Activated T-helper 2 cell treated with anti-CD3 and anti-CD28 coated beads, Interferon-gamma antibody, Interleukin-2, Interleukin-4, amounts not matched to agents 10 μg/mL and 5 μg/mL and 100 μg/mL, durations not matched to agents 14 hours and 24 hours and 36 hours (primary cell): ENCODE measurements at places on chromosomes 1 and 21. TPM values are rescaled to one million over a fixed set of nuclear protein-coding genes. Genes with fewer than 3 reads are reported as not detected.

DNA sequence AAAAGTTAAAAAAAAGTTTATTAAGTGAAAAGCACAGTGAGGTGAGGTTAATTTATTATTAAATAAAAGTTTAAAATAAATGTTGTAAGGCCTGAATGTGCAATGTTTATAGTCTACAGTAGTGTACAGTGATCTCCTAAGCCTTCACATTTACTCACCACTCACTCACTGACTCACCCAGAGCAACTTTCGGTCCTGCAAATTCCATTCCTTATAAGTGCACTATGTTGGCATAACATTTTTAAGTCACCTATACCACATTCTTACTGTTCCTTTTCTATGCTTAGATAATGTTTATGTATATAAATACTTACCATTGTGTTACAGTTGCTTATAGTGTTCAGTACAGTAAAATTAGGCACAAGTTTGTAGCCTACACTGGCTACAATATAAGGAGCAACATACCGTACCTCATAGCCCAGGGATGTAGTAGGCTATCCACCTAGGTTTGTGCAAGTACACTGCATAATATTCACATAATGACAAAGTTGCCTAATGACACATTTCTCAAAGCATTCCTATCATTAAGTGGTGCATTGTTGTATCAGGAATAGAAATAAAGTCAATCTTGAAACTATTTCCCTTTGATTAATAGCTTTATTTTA lies 426.5 kb upstream of the BRINP3 start:
- H3K27ac ChIP-seq: no peak overlapping the region
- H3K36me3 ChIP-seq: no peaks in the 10 kb centered on the region
- no peak for DNase-seq
- no peaks in the 10 kb centered on the region for H3K27me3 ChIP-seq

Gene BSDC1
- 48.9 and 54.3 TPM in 2 replicates for total RNA-seq

DNA sequence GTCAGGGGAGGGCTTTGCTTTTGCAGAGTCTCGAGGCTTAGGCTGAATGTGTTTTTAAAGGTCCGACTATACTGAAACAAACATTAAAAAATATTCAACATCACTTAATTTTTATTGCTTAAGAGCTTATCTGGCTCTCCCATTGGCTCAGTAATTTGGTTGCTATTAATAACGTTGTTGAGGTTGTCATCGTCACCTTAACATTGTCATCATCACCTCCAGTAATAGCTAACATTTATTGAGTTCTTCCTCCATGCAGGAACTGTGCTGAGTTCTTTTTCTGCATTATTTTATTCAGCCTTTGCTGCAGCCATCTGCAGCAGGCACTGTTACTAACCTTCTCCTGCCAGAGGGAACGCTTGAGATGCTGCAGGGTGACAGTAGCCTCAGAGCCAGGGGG lies 40.1 kb downstream of the ADARB1 start:
- H3K4me1 ChIP-seq: peaks cover 39% of the 10 kb centered on the region
- no peak for DNase-seq
- no peaks in the 10 kb centered on the region for H3K27me3 ChIP-seq
- H3K27ac ChIP-seq: no peak overlapping the region

Gene ANGPTL7
- not detected in 2 replicates for total RNA-seq

DNA sequence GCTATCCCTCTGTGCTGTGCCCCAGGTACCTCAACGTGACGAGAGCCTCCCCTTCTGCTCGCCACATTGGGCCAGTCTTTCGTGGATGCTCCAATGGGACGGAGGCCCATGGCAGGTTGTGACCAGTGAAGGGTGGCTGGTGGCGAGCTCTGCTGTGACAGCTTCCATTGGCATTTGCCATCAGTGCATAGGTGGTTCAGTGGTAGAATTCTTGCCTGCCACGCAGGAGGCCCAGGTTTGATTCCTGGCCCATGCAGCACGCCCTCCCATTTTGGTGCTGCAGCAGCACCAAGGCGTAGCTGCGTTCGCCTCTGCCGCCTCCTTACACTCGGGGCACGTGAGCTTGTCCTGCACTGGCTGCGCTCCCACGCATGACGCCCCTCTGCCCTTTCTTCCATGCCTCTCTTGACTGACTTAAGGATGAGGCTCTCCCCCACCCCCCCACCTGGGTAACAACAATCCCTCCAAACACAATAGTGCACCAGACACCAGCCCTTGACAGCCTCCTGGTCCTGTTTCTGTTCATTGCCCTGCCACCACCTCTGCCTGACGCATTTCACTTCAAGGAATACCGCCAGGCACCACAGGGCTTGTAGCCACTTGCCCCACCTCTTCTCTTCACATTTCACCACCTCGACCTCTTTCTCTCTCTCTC lies 24.7 kb upstream of the FCGR2A start:
- H3K4me3 ChIP-seq: no peak overlapping the region
- DNase-seq: no peak
- no peaks in the 10 kb centered on the region for H3K4me1 ChIP-seq
- H3K36me3 ChIP-seq: no peaks in the 10 kb centered on the region
- H3K27me3 ChIP-seq: peaks cover 15% of the 10 kb centered on the region
- H3K27ac ChIP-seq: no peak overlapping the region

Gene AMY1A
- total RNA-seq: not detected in 2 replicates

DNA sequence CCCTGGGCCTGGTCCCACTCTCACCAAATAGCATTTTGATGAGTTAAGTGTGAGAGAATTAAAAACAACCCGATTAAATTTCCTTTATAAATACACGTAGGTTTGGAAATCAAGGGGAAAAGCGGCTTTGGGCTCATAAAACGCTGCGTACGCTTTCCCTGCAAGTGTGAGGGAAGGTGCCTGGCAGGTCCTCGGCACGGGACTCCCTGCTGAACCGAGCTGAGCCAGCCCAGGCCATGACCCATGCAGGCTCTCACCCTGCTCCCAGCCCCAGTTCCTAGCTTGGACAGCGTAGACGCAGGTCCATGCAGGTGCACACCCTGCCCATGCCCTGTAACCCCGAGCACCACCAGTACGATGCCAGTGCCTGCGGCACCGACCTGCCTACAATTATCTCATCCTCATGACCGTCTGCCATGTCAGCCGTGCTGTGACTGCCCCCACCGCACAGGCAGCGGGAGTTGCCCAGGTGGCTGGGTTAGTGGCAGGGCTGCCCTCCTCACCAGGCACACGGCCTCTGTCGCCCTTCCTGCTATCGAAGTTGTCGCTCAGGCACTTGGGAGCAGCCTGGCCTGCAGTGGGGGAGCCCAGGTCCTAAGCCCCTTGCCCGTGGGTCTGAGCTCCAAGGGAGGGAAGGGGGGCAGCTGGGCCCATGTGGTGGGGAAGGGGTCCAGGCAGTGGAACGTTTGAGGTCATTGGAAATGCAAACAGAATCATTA lies 41.0 kb upstream of the ACTRT2 start:
- no peaks in the 10 kb centered on the region for H3K4me1 ChIP-seq
- no peak overlapping the region for H3K27ac ChIP-seq
- H3K4me3 ChIP-seq: no peak overlapping the region

DNA sequence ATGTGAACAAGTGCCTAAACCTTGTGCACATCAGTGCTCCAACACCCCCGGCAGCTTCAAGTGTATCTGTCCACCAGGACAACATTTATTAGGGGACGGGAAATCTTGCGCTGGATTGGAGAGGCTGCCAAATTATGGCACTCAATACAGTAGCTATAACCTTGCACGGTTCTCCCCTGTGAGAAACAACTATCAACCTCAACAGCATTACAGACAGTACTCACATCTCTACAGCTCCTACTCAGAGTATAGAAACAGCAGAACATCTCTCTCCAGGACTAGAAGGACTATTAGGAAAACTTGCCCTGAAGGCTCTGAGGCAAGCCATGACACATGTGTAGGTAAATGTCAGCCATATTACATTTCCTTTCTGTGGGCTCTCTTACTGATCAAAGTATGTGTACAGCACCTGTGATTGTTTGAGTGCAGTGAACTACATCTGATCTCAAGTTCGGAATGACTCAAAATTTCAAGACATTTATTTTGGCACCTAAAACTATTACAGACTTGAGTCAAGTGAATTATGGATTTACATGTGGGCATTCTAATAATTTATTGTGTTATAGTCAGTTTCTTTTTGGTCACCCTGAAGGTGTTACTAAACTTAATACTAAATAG lies 196.5 kb downstream of the TPR start:
- peaks cover under 1% of the 10 kb centered on the region for H3K4me1 ChIP-seq
- no peaks in the 10 kb centered on the region for H3K36me3 ChIP-seq
- H3K27ac ChIP-seq: no peak overlapping the region
- H3K4me3 ChIP-seq: no peak overlapping the region
- H3K27me3 ChIP-seq: peaks cover 22% of the 10 kb centered on the region
- DNase-seq: no peak

DNA sequence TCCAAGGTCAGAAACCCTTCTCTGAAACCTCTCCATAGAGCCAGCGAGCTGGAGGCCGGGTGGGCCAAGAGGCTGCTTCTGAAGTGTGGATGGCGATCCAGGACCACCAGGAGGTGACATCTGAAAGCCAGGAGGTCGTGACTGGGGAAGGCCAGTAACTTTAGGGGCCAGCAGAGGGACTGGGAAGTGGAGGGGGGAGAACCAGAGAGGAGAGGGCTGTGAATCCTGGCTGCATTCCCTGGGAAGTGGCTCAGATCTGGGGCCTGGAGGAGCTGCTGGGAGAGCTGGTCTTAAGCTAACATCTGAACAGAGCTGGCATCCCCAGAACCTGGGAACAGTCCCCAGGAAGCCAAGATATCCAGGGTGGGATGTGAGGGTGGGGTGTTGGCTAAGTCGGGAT lies 11.3 kb upstream of the EPHA8 start:
- H3K27ac ChIP-seq: no peak overlapping the region
- no peak overlapping the region for H3K4me3 ChIP-seq
- peaks cover 25% of the 10 kb centered on the region for H3K27me3 ChIP-seq
- no peaks in the 10 kb centered on the region for H3K4me1 ChIP-seq
- no peak for DNase-seq
- H3K36me3 ChIP-seq: no peaks in the 10 kb centered on the region

Gene CYP4A22
- not detected in 2 replicates for total RNA-seq

DNA sequence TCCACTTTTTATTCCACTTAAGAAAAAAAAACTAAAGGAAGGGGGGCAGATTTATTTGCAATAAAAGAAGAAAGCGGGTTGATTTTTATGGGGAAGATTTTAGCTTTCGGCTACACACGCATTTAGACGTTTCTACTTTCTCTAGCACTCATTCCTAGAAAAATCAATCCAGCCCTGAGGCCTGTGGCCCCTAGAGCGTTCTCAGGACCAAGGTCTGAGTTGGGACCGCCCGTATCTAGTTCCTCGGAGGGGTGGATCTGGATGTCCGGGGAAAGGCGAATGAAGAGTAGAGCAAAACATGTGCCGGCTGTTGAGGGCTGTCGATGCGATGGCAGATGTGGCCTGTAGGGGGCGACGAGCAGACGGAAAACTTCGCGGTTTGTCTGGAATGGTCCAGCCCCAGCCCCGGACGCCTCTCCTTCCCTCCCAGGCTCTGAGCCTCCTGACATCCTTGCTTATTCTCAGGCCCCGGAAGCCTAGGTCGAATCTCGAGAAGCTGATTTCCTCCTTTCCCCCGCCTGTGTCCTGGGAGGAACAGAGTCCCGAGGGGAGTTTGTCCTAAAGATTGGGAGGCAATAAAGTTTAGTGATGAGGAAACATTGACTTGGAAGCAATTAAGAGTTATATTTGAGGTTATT lies 5.2 kb downstream of the FOXD3 start:
- H3K27me3 ChIP-seq: peaks cover 68% of the 10 kb centered on the region
- peak overlapping the region; percentile 17 for H3K27ac ChIP-seq
- peaks cover 19% of the 10 kb centered on the region for H3K4me1 ChIP-seq

DNA sequence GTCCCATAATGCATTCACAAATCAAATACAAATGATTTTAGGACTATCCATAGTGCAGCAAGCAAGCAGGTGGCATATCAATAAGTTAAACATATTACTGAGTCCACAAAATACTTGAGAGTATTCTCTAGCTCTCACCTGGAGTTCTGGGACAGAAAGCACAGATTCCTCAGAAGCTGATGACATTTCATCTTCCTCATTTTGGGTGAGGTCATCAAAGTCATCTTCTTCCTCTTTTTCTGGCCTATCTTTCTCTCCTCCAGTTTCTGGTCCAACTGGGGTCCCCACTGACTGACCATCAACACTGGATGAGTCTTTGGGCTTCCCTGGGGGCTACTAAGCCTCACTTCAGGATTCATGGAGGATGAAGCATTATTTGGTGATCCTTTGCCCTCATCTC lies 38.9 kb downstream of the YY1AP1 start:
- no peaks in the 10 kb centered on the region for H3K36me3 ChIP-seq
- DNase-seq: no peak
- peaks cover 11% of the 10 kb centered on the region for H3K27me3 ChIP-seq
- no peak overlapping the region for H3K27ac ChIP-seq
- peaks cover 2% of the 10 kb centered on the region for H3K4me1 ChIP-seq

- no peak overlapping the region for H3K4me3 ChIP-seq
- H3K27me3 ChIP-seq: no peaks in the 10 kb centered on the region
- peaks cover 8% of the 10 kb centered on the region for H3K4me1 ChIP-seq
- no peak overlapping the region for H3K27ac ChIP-seq
These were observed 11.2 kb downstream of the MINDY1 start for GRCh38 chr1:150995460-150995859.

- no peak overlapping the region for H3K4me3 ChIP-seq
- no peak for DNase-seq
- H3K27ac ChIP-seq: no peak overlapping the region
- H3K4me1 ChIP-seq: no peaks in the 10 kb centered on the region
- no peaks in the 10 kb centered on the region for H3K36me3 ChIP-seq
These were observed 230.2 kb downstream of the PRDM2 start for GRCh38 chr1:13930151-13930550.

DNA sequence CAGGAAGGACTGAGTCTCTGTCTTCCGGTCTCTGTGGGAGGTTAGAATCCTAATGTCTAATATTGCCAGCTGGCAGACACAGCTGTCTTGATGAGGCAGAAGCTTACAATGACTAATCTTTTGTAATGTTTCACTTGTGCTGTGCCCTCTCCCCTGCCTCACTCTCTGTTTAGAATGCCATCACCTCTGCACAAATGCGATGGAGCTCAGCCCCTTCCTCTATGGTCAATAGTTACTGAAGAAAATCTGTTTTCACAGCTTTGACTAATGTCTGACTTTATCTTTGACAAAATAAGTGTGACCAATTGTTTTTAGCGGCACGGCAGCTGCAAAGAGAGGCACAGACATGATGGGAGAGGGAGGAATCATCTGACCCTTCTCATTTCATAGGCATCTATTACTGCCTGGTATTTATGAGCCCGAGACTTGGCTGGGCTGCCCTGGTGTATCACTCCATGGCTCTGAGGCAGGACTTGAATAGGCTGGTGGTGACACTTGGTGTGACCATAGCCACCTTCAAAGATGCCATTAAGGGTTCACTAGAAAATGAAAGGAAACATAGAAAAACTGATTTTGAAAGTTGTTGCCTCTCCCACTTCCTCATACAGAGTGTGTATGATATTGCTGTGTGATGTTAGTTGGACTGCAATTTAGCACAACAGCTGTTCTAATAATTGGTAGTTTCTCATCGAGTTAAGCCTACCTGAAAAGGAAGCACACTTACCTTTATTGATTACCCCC lies 163.2 kb upstream of the NBPF11 start:
- DNase-seq: no peak
- peaks cover 33% of the 10 kb centered on the region for H3K27me3 ChIP-seq
- no peak overlapping the region for H3K4me3 ChIP-seq
- no peak overlapping the region for H3K27ac ChIP-seq
- peaks cover 40% of the 10 kb centered on the region for H3K4me1 ChIP-seq

GRCh38 chr1:89699451-89699986 lies 66.6 kb downstream of the LRRC8C start:
- H3K27ac ChIP-seq: peak overlapping the region; percentile 89
- peak overlapping the region; percentile 38 for H3K4me3 ChIP-seq
- H3K27me3 ChIP-seq: no peaks in the 10 kb centered on the region
- peaks cover 86% of the 10 kb centered on the region for H3K4me1 ChIP-seq
- H3K36me3 ChIP-seq: peaks cover 90% of the 10 kb centered on the region
